AG08395 (cell line): ENCODE measurements at places on chromosomes 11 and 22.

DNA sequence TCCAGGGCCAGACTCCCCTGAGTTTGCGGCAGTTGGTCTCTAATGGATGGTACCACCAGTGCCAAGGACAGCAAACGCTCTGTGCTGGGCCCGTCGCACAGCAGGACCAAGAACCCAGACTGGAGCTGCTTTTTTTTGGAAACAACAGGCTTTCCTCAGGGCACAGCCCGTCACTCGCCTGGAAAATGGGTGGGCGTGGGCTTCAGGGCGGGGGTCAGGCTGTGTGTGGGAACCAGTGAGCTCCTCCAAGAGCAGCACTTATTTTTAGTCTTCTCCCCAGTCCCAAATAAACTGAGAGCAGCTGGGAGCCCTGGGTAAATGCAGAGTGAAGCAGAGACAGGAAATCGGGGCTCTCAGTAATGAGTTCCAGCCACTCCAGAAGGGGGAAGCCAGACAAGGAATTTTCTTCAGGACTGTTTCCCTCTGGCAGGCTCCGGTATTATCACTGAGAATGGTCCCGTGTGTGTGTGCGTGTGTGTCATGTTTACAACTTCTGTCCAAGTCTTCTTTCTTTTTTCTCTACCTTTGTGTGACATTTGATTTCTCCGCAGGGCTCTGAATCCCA lies 63.0 kb downstream of the PPFIBP2 start:
- peak; percentile 53 for DNase-seq

DNA sequence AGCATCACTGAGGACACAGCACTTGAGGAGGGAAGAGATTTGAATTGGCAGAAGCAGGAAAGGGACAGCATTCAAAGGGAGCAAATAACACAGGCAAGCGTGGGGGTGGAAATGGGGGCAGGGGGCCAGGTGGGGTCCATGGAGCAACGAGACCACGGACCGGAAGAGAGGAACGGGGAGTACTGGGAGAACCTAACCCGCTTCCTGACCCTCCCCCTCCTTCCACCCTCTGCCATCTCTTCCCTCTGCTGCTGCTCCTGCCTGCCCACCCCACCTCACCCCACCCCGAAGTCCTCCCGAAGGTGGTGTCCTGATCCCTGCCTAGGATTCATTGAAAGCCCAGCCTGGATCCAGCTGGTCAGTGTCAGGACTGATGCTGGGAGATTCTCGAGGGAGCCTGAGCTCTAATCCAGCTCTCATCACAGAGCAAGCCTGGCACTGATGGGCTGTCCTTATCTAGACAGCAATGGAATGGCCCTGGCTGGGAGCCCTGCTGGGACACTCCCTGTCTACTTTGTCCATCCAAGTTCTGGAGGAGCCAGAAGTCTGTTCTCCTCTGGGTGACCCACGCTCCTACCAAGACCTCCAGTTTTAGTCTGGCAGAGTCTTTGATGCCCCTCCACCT lies 105.0 kb downstream of the TRIM29 start:
- DNase-seq: no peak

DNA sequence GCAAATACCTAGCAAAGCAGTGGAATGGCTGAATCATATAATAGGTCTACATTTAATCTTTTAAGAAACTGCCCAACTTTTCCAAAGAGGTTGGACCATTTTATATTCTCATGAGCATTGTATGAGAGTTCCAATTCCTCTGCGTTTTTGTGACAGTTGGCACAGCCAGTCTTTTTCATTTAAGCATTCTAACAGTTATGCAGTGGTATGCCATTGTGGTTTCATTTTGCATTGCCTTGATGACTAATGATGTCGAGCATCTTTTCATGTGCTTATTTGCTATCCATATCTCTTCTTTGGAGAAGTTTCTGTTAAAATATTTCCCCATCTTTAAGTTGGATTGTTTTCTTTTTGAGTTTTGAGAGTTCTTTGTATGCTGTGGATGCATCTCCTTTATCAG lies 38.7 kb downstream of the EIF3F start:
- DNase-seq: peak; percentile 53

GRCh38 chr11:12989428-12990161 lies 19.5 kb upstream of the RASSF10 start:
- DNase-seq: no peak

GRCh38 chr22:41904450-41905410 lies 10.1 kb downstream of the SHISA8 start:
- DNase-seq: no peak

GRCh38 chr11:116499396-116500003 lies 273.3 kb downstream of the BUD13 start:
- DNase-seq: peak; percentile 3

- no peak for DNase-seq
Observed at GRCh38 chr11:62458212-62459002, 39.6 kb downstream of the SCGB1A1 start.

GRCh38 chr22:46070803-46071450 lies 79.4 kb upstream of the PPARA start:
- DNase-seq: peak; percentile 73

- no peak for DNase-seq
Observed at GRCh38 chr11:107699371-107700285, 12.2 kb downstream of the SLN start.

- no peak for DNase-seq
Observed at GRCh38 chr11:66310324-66310723, 6.5 kb downstream of the CD248 start.

GRCh38 chr11:130508913-130509312 lies 60.5 kb downstream of the ADAMTS15 start:
- no peak for DNase-seq

GRCh38 chr11:45209000-45209879 lies 62.8 kb downstream of the PRDM11 start:
- no peak for DNase-seq

DNA sequence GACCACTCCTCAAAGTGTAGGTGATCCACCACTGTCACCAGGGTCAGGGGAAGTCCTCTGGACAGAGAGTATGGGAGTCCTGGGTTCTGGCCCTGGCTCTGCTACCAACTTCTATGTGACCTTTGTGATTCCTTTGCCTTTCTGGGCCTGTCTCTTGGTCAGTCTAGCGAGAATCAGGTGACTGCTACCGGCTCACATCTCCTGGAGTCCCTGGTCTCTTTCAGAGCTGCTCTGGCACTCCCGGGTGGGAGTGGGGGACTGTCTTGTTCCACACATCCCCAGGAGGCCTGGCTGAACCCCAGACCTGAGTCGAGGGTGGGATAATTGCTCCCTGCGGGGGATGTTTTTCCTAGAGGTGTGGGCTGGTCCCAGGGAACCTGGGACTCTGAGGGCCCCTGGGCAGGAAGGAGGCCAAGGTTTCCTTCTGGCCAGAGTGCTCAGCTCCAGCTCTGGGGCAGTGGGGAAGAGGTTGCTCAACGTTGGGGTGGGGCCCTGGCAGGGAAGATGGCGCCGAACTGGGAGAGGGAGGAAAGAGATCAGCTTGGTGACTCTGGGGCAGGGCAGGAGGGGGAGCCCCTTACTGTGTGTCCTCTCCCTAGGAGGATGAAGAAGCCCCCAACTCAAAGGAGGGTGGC lies 2.1 kb downstream of the SOX10 start:
- no peak for DNase-seq

- DNase-seq: peak; percentile 63
Observed at GRCh38 chr11:95154514-95154913, 64.9 kb downstream of the ENDOD1 start.

- DNase-seq: no peak
Observed at GRCh38 chr11:48096588-48097525, 116.5 kb downstream of the PTPRJ start.

GRCh38 chr11:124717786-124718651 lies 21.7 kb upstream of the NRGN start:
- DNase-seq: peak; percentile 40

DNA sequence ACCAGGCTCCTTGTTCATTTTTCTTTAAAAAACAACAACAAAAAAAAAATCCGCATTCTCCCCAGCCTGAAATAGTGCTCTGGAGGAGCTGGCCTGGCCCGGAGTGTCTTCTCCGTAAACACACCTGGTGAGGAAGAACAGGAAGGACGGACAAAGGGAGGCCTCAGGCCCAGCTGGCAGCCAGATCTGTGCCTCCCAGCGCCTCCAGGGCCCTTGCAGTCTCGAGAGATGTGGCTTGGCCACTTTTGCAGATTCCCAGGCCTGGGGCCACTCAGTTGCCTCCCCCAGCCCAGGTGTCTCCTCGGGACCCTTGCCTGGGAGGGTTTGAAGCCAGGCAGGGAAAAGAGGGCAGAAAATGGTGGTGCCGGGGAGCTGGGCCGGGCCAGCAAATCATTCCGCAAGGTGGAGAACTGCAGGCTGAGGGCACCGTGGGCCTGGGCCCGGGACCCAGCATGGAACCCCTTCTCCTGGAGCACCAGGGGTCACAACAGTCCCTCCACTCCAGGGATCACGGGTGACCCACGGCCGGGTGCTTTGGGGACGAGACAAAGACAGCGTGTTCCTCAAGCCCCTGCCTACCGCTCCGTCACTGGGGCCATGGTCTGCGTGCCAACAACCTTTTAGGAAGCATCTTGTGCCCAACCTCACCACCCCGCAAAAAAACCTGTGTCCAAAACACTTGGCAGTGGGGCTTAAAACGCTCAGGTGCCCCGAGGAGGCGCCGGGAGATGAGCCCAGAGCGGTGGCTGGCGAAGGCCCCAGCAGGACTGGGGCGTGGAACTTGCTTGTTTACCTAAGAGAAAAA lies 67.1 kb upstream of the WNT7B start:
- no peak for DNase-seq

DNA sequence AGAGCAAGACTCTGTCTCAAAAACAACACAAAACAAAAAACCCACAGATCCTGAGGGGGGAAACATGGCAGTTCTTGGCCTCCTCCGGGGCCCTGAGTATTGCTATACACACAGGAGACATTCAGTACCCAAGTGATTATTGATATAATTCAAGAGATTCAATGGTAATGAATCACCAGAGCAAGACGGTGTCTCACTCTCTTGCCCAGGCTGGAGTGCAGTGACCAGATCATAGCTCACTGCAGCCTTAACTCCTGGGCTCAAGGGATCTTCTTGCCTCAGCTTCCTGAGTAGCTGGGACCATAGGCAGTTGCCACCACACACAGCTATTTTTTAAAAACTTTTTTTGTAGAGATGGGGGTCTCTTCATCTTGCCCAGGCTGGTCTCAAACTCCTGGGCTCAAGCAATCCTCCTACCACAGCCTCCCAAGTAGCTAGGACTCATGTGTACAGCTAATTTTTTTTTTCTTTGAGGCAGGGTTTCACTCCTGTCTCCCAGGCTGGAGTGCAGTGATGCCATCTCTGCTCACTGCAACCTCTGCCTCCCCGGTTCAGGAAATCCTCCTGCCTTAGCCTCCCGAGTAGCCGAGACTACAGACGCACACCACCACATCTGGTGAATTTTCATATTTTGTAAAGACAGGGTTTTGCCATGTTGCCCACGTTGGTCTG lies 21.8 kb upstream of the PIK3C2A start:
- no peak for DNase-seq

- DNase-seq: no peak
Observed at GRCh38 chr11:116927163-116927974, 89.9 kb upstream of the APOA1 start.

DNA sequence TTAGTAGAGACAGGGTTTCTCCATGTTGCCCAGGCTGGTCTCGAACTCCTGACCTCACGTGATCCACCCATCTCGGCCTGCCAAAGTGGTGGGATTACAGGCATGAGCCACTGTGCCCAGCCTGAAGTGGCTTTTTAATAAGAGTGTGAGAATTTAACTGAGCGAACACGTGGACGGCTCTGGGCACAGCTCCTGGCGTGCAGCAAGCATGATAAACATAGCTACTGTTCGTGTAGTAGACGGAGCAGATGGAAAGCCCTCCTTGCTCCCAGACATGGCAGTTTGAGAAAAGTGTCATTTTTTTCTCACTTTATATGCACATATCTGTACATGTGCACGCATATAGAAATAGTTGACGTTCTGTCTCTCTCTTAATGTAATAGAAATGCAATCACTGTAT lies 7.0 kb downstream of the EMID1 start:
- no peak for DNase-seq

DNA sequence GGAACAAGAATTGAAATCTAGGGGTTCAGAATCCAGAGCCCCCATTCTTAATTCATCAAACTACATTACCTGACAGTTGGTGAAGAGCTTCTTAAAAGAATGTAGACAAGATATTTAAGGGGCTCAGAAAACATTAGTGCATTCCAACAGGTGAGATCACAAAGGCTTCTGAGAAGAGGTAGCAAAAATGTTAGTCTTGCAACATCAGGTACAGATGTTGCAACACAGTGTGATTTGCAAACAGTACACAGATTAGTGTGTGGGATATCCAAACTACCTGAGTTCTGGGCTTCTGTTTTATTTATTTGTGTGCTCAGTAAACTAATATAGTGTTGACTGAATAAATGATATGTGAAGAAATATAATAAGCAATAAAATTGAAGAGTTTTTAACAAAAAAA lies 11.8 kb downstream of the CASP4 start:
- no peak for DNase-seq

DNA sequence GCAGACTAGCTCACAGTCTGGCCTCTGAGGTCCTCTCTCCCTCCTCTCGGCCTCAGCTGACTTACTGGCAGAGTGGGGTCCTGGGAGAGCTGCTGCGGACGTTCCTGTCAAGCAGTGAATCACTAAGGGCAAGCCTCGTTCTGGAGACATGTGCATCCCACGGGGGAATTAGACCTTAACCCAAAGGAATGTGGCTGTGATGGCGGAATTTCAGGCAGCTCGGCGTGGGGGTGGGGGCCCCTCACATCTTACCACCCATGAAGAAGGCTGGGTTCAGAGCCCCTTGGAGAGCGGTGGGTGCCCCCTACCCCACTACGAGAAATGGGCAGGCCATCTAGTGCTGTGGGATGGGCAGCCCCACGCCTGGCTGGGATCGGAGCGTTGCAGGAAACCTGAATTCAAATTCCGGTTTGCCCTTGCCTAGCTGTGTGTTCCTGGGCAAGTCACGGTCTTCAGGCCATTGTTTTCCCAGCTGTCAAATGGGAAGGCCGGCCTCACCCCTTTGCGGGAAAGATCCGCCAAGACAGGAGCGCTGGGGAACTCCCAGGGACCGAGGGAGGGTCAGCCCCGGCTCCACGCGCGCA lies 554 bp downstream of the LRRC32 start:
- DNase-seq: peak; percentile 72

GRCh38 chr11:69121021-69121420 lies 34.7 kb upstream of the SMIM38 start:
- DNase-seq: no peak

DNA sequence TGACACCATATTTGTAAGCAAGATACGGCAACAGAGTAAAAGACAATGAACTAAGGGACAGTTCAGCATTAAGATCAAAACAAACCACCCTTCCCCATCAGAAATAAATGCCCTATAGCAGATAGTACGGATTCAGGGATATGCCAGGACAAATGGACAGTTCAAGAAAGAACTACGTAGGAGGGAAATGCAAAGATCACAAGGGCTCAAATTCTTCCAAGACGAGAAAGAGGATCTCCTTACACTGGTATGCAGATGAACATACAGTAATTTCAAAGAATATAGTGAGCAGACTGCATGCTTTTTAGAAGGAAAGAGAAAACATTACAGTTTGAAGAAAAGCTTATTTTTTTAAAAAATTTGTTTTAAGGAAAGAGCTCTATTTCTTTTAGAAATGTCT lies 124.7 kb upstream of the APOA1 start:
- DNase-seq: no peak
